ENCODE measurements at places on chromosomes 5 and 9.

GRCh38 chr9:90287567-90288274 is 354.9 kb downstream of the DIRAS2 start:
- peak; percentile 73 for DNase-seq

- no peak for DNase-seq
These were observed 23.0 kb upstream of the NR3C1 start for GRCh38 chr5:143426437-143426991.

- DNase-seq, result no peak
These were observed 226.5 kb downstream of the GABBR2 start for GRCh38 chr9:98482226-98482625.

GRCh38 chr5:60668686-60669304 is 31.2 kb downstream of the DEPDC1B start:
- DNase-seq, result peak; percentile 61

DNA sequence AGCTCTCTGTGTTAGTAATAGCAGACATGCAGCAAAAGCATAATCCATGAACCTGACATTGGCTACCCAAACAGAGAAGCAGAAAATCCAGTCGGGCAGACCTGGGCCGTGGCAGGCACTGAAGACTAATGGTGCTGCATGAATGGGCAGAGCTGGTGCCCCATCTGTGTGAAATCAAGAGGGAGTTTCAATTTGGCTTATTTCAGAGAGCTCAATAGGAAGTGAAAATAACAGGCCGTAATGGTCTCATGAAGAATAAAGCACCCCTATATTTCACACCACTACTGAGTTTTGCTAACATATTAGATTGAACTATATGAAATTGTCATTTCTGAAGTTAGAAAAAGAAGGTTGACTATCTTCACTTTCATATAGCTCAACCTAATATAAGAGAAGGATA is 149.7 kb downstream of the ENC1 start:
- no peak for DNase-seq

- no peak for DNase-seq
These were observed 564 bp upstream of the CCNH start for GRCh38 chr5:87413343-87413645.

- DNase-seq, result no peak
These were observed 106.6 kb upstream of the TBCA start for GRCh38 chr5:77882670-77883257.

DNA sequence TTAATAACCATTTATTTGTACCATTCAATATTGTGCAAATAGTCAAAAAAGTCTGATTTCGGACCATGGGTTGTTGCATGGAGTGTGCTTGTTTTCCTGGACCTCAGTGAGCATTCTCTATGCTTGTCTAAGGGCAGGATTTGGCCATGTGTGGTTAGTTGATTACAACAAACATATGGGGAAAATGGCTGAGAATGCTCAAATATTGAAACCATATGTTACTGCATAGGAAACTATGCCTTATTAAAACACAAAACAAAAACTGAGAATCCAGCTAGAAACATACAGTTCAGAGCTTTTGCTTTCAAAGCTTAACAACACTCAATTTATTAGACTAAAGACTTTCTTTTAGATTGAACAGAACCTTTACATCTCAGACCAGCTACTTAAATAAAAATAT is 928.3 kb downstream of the NR2F1-AS1 start:
- DNase-seq, result no peak

DNA sequence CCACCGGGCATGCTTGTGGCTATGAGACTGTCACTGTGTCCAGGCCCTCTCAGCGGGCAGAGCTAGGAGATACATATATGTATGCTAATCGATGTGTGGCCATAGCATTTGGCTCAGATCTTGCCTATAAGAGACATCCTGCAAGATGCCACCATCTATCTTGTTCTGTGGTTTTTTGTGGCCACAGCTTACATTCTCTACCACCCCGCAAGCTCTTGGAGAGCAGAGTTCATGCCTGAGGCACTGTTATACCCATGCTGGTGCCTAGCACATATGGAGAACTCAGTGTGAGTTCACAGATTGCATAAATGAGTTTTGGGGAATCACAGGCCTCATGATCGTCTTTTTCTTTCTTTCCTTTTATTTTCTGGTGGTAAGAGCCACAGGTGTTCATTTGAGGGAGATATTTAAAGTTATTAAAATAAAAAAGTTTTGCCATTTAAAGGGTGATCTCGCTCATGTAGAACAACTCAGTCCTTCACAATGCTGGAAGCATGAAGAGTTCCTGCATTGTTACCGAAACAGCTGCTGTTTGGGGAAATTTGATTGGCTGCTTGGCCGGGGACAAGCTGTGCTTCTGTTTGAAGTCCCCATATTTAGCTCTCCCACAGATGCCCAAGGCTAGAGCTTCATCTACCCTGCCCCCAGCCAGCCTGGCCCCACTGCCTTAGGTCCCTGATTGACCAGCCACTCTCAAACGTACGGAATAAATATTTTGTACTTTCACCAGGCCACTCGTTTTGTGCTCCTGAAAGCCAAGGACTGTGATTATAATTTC is 169.2 kb upstream of the MAP1B start:
- DNase-seq, result no peak

DNA sequence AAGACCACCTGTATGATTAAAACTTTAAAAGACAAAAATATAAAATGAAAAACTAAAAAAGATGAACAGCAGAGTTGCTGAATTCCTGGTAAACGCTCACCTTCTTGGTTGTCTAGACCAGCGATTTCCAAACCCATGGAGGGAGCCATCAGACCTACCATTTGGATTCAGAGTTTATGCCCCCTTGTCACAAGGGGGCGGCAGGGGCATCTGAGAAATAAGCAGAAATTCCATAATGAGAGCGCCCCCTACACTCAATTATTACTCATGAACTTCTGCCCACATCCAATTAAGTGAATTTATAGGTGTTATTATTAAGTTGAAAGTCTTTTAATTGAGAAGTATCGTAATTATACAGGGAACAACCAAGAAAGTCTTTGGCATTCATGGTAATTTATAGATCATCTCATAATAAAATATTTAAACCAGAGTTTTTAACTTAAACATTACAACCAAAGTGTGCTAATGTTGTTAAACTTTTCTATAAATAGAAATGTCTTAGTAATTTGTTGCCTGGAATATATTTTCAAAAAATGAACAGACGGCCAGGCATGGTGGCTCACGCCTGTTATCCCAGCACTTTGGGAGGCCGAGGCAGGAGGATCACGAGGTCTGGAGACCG is 35.2 kb upstream of the SPATA31C2 start:
- DNase-seq, result peak; percentile 82

GRCh38 chr9:134156564-134157377 is 7.6 kb downstream of the RNU6ATAC start:
- no peak for DNase-seq

GRCh38 chr9:76818271-76818670 is 54.0 kb downstream of the PCA3 start:
- DNase-seq, result no peak

- no peak for DNase-seq
These were observed 171.1 kb downstream of the TARS1 start for GRCh38 chr5:33611877-33612276.

- DNase-seq, result no peak
These were observed 297.7 kb downstream of the MSX2 start for GRCh38 chr5:175021841-175022625.

- no peak for DNase-seq
These were observed 45.9 kb downstream of the RGS3 start for GRCh38 chr9:113509463-113509862.

- DNase-seq, result no peak
These were observed 47.9 kb upstream of the CTSL start for GRCh38 chr9:87677776-87678587.

GRCh38 chr9:72462340-72462739 is 59.1 kb upstream of the TMC1 start:
- no peak for DNase-seq

GRCh38 chr9:13264788-13265187 is 14.7 kb downstream of the MPDZ start:
- DNase-seq, result no peak

- no peak for DNase-seq
These were observed 949.7 kb upstream of the NUDT12 start for GRCh38 chr5:104512063-104512825.

DNA sequence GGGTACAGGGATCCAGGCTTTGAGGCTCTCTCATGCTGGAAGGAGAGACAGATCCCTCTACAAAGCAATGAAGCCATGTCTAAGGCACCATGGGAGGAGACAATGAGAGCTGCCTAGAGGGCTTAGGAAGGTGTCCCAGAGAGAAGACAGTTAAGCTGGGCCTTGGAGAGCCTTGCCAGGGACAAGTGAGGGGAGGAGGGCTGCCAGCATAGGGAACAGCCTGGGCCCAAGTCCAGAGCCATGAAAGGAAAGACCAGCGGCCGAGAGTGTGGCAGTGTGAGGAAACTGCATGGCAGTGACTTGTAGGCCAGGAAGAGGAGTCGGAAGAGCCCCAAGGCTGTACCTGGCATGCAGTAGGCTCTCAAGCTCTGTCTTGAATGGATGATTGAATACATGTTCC is 88.5 kb downstream of the PSD2 start:
- DNase-seq, result no peak

DNA sequence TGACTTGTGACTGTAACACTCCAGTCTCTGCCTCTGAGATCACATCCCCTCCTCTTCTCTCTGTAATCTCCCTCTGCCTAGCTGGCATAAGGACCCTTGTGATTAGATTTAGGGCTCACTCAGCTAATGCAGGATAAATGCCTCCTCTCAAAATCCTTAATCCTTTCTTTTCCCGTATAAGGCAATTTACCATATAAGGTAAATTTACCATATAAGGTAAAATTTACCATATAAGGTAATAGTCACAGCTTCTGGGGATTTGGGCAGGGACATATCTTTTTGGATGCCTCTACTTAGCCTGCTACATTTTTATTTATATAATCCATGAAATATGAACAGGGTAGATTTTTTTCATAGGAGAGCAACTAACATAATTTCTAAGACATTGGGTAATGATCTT is 318.0 kb upstream of the PUM3 start:
- DNase-seq, result no peak
